CD4-positive, alpha-beta memory T cell (primary cell): ENCODE measurements at places on chromosomes 1 and 21.

GRCh38 chr21:15604413-15604812, 125.4 kb upstream of the USP25 start:
- no peak for DNase-seq

- no peak for DNase-seq
Measured at GRCh38 chr21:44875316-44875700, 1.8 kb upstream of the PTTG1IP start.

DNA sequence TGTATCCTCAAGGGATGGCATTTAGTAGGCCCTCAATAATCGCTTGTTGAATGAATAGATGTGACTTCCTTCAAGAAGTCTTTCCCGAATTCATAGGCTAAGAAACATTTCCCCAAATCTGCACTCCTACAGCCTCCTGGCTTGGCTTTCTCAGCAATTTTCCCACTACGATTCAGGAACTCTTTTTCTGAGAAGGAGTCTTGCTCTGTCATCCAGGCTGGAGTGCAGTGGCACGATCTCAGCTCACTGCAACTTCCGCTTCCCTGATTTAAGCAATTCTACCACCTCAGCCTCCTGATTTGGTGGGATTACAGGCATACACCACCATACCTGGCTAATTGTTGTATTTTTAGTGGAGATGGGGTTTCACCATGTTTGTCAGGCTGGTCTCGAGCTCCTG, 37.9 kb upstream of the IFFO2 start:
- DNase-seq: no peak

DNA sequence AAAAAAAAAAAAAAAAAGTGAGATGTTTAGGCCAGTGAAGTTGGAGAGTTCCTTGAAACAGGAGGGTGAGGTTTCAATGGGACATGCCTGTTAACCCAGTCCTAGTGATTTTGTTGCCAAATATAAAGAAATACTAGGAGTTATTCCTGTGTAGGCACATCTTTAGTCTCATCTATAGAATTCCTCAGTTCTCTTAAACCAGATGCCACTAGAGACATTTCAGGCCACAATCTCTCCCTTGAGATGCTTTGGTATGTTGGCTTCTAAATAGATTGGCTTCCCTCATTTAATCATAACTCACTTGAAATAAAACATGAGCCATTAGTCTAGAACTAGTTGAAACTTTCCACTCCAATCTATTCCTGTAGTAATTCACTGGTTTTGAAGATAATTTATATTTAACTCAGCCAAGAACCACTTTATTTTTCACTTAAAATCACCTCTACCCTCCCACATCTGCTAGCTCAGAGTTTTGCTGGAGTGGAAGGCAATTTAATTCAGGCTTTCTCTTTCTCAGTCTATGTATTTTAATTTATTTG, 29.8 kb downstream of the GPR137B start:
- no peak for DNase-seq

DNA sequence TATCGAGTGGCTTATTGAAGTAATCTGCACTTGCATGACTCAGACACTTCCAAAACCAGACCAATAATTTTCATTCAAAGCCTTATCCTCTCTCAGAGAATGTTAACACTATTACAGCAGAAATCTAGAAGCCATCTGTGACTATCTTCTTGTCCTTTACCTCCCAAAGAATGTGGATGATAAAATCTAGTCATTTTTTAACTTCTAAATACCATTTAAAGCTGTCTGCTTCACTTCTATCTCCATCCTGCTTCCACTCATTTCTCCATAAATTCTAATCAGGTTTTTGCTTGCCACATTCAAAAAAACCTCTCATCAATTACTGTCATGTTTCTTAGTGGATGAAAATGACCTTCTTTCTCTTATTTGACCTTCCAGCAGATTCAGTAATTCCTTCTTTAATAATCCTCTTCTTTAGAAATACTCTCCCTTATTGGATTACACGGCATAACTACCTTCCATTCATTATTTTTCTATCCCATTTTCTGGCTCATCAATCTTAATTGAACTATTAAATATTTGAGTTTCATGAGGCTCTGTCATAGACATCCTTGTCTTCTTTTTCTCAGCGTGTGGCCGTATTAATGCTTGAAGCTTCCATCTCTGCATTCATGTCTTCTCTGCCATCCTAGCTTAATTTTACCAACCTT, 1999.4 kb downstream of the MRPL39 start:
- DNase-seq: no peak

DNA sequence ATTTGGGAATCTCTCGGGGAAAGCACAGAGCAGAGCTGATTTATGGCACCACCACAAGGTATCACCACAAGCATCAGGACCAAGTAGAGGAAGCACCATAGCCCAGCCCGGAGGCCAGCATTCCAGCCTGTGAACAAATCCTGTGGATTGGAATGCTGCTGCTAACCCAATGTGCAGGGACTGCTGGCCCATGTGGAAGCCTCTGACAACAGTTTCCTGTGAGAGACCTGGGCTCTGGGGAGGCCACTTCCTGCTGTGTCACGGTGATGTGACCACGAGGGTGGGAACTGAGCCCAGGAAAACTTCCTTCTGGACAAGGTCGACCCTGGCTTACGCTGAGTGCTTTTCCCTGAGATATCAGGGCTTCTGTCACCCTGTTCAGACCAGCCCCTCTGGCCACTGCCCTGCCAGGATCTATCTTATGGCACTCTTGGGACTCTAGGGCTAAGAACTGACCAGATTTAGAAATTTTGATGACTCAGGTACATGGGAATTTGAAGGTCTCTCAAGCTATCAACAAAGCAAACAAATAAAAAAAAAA, 88.3 kb upstream of the NGF start:
- no peak for DNase-seq

DNA sequence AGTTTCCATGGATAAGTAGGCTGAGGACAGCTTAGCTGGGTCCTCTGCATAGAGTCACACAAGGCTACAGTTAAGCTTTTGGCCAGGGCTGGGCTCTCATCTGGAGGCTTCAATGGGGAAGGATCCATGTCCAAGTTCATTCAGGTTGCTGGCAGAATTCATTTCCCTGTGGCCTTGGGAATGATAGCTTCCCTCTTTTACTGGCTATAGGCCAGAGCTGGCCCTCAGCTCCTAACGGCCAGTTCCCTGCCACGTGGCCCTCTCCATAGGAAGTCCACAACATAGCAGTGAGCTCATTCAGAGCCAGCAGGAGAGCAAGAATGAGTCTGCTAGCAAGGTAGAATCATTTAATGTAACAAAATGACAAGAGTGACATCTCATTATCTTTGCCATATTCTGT, 15.1 kb upstream of the PODN start:
- DNase-seq: no peak
